ENCODE measurements at places on chromosomes 11 and 22.

DNA sequence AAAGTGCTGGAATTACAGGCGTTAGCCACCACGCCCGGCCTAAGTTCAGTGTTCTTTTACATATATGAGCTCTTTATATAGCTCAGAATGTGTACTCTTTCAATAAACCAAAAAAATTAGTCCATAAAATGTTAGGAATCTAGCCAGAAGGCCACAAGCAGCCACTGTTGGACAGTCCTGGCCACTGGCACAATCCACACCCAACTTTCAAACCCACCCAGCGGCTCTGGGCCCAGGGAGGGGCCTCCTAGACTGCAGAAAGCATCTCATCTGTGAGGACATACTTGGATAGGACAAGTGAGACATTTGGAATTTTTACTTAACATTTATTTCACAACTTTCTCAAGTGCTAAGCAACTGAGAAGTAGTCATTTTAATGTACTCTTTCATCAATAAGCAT is 6.4 kb downstream of the PACSIN2 start:
- no peak for DNase-seq

DNA sequence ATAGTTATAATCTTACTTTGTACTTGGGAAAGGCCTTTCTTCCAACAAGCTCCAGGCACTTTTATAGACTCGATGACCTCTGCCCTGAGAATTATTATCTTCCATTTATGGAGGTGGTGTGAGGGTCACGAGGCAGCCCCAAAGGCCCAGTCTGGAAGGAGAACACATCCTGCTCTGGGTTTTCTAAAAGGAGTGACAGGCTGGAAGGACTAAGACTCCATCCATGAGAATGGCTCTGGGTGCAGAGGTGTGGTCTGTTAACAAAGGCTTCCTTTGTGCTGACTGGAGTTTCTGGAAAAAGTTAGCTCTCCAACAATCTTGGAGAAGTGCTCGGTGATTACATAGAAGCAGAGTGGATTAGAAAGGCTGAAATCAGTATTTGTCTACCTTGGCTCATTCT is 74.7 kb upstream of the SESN3 start:
- no peak for DNase-seq

- DNase-seq = no peak
Observed at GRCh38 chr11:62705413-62705812, 1.8 kb downstream of the BSCL2 start.

GRCh38 chr22:50207383-50208140 is 6.8 kb downstream of the SELENOO start:
- no peak for DNase-seq

GRCh38 chr11:121574801-121575200 is 122.0 kb upstream of the SORL1-AS1 start:
- no peak for DNase-seq

DNA sequence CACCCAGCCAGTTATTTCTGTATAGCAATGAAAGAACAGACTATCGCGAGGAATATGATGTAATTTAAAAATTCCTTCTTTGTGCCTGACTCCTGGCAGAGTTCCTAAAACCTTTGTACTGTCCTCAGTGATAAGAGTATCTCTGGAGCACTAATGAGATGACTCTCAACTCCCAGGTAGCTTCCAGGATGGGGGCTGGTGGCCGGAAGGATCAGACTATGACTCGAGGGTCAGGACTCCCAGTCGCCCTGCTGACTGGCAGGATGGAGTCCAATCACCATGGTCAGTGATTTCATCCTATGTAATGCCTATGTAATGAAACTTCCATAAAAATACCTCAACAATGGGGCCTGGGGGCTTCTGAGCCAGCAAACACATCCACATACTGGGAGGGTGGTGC is 135.1 kb downstream of the SHANK2 start:
- no peak for DNase-seq

DNA sequence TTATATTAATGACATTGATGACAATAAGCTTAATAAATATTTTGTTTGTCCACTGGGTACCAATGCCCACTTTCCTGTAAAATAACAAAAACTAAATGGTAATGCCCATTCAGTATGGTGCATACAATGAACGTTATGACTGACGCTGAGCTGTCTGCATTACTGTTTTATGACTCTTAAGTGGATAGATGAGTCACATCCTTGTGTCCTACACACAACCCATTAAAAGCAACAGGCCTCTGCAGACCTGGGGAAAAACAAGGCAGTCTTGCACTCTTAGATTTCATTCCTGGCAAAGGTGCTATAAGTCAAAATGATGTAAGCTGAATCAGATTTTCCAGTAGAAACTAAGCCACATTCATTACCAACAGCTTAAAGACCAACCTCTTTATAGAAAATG is 176.3 kb upstream of the TMEM45B start:
- DNase-seq = peak; percentile 66

GRCh38 chr11:61332281-61332796 is 566 bp downstream of the DDB1 start:
- peak; percentile 27 for DNase-seq

DNA sequence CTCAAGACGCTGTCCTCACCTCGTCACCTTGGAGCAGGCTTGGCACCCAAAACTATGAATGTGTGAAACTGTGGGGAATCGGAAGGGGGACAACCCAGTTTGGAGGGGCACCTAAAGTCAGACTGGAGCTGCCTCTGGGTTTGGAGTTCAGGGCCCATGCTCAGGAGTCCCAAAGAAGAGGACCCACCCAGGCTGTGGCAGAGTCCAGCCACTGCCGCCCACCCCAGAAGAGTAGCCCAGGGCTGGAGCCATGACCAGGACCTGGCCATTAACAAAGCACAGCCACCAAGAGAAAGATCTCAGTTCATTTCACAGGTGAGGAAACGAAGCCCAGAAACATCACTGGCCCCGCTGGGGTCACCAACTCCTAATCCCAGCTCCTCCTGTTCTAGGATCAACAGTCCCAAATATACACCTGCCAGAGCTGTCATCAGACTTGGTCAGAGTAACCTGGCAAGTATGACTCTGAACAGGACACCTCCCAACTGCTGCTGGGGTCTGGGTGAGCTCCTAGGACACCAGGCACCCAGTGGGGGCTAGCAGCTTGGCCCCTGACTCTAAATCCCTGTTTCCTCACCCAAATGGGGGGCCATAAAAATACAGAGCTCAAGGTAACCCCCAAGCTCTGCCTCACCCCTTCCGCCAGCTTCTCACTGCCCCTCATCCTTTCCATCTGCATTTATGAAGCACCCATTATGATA is 2.7 kb downstream of the RAB3IL1 start:
- no peak for DNase-seq

DNA sequence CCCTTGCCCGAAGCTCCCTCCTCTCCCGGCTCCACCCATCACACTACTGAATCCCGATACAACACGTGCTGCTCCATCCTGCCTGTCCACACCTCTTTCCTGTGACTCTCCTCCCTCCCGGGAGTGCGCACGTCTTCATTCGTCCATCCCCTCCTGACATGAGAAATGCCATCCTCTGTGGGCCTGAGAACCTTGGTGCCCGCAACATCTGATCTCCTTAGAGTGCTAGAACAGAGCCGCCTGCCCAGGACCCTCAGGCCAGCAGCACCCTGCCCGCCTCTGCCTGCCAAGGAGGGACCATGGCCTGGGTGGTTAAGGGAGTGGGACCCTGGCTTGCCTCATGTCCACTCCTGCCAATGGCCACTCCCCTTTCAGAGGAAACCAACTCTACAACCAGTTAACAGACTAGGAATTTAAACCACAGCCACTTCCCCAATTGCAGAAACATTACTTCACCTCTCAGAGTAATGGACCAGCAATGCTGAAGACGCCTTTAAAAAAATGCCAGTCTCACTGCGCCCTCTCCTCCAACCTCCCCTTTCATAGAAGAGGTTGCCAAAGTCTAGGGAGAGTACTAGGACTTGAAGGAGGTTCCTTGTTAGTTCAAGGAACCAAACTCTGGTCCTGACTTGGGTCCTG is 466.3 kb downstream of the OPCML start:
- DNase-seq = no peak
